Esophagus squamous epithelium (tissue), 5 donors: ENCODE measurements at places on chromosomes 6 and 20.

DNA sequence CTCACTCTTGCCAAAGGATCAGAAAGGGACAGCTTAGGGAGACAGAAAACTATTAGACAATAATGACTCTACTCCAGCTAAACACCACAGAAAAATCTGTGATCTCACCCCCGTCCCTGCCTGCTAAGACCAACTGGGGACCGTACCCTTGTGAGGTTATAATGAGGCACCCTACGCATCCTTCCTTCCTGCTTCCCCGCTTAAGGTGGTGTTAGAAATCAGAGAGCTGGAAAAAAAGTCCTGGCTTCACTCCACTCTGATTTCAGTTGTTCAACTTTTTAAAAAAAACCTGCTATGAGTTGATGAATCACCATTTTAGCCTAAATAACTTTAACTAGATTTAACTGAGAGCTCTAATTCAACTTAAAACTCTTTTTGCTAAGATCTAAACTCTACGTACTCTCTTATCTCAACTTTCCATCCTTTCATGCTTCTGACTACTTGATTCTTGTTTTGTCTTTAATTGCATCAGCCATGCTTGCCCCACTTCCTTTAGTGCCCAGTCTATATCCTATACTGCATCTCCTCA lies 35.8 kb upstream of the TMEM14A start:
- no peaks in the 10 kb centered on the region for H3K36me3 ChIP-seq
- no peaks in the 10 kb centered on the region for H3K27me3 ChIP-seq
- H3K4me1 ChIP-seq: no peaks in the 10 kb centered on the region
- no peak for DNase-seq

DNA sequence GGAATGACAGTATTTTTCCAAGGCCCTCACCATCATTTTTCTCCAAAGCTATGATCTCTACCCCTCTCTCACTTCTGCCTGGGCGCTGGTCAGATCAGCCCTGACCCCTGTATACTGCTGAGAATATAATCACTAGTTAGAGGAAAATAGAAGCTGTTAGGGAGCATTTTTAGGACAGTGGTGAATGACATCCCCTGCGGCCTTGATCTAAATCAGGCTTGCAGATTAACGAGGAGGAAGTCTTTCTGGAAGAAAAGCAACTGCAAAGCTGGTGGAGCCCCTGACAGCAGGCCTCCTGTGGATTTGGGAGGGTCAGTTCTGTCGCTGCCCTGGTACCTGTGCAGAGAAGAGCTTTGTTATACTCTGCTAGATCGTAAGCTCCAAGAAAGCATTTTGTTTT lies 107.9 kb downstream of the RPP40 start:
- no peaks in the 10 kb centered on the region for H3K4me1 ChIP-seq
- DNase-seq: no peak
- H3K36me3 ChIP-seq: no peaks in the 10 kb centered on the region

- H3K27me3 ChIP-seq: no peaks in the 10 kb centered on the region
- no peaks in the 10 kb centered on the region for H3K36me3 ChIP-seq
- H3K27ac ChIP-seq: no peak overlapping the region
Measured at GRCh38 chr6:132132924-132133639, 181.9 kb upstream of the CCN2 start.

DNA sequence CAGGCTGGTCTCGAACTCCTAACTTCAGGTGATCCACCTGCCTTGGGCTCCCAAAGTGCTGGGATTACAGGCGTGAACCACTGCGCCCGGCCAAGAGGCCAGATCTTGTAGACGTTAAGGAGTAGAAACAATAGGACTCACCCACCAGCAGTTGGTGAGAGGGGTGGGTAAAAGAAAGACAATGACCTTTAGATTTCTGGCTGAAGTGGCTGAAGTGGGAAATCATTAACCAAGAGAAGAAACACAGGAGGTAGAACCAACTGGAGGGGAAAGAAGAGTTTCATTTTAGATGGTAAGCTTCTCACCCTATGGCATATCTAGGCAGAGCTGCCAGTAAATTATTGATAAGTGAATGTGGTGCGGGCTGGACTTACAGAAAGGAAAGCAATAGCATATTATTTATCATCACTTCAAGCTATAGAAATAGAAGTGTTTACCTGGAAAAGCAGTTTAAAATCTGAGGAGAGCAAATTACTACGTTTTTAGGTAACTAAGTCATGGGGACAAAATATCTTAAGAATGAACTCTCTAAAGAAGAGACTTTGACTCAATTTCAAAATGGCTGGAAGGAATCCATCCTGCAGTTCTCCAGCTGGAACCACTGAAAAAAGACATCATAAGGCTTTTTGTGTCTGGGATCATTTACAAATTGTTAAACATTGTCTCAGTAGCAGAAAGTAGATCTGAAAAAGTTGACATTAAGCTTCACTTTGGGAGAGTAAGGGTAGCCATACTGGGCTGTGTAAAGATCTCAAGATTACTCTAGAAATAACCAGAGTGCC lies 109.6 kb downstream of the ALDH8A1 start:
- DNase-seq: no peak
- H3K36me3 ChIP-seq: no peaks in the 10 kb centered on the region
- H3K27me3 ChIP-seq: no peaks in the 10 kb centered on the region
- no peak overlapping the region for H3K27ac ChIP-seq
- no peak overlapping the region for H3K4me3 ChIP-seq

DNA sequence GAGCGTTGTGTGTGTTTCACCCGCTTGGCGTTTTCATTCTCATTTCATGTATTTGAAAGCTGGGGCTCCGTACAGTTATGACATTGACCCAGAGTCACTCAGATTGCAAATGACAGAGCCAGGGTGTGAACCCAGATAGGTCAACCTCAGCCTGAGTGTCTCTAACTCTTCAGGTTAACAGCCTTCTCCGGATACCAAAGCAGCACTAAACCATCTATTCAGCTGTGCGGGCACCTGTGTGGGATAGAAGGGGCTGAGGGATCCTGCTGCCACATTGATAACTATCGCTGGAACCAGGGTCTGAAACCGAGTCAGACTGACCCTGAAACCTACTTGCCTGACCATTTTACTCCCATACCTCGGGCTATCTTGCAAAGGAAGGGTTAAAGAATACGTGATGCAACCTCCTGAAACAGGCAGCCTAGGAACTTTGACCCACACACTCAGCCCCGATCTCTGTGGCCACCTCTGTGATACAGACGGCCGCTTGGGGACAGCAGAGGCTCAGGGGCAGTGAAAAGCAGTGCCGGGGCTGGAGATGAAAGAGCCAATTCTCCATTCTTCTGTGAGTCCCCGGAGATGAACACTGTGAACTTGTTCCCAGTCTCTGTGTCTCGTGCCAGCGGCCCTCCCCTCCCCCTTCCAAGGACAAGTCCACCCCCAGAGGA lies 233.5 kb upstream of the QKI start:
- H3K4me1 ChIP-seq: no peaks in the 10 kb centered on the region
- no peak overlapping the region for H3K27ac ChIP-seq
- no peak overlapping the region for H3K4me3 ChIP-seq

GRCh38 chr6:121666814-121667213 lies 231.4 kb downstream of the GJA1 start:
- H3K27me3 ChIP-seq: no peaks in the 10 kb centered on the region
- H3K27ac ChIP-seq: peak overlapping the region; percentile 21
- no peak for DNase-seq
- H3K4me3 ChIP-seq: no peak overlapping the region
- no peaks in the 10 kb centered on the region for H3K36me3 ChIP-seq
